ENCODE measurements at places on chromosomes 1 and 21. TPM values are rescaled to one million over a fixed set of nuclear protein-coding genes. Genes with fewer than 3 reads are reported as not detected.

DNA sequence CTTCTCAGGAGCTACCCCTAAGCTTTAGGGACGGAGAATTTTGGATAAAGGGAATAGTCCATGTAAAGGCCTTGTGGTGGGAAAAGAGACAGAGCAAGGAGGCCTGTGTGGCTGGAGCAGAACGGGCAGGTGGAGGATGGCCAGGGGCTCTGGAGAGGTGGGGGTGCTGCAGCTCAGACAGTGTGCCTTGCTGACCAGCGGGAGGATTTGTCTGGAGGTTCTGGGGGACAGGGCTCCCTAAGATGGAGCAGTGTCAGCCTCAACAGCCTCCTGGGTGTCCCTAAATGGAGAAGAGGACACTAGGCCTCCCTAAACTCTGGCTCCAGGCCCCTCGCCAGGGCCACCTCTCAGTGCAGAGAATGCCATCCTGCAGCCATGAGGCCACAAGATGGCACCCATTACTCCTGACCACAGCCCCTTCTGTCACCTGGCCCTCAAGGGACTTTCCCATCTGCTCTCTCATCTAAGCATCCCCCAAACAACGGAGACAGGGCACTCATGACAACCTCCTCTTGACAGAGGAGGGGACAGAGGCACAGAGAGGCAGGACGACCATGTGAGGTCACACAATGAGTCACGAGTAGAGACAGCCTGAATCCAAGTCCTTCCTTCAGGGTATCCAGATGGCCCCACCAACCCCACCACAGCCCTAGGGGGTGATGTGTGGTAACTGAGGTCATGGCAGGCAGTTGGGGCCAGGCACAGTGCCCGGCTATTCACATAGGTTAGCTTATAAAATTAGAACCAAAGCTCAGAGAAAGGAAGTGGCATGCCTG lies 94.7 kb downstream of the DMRTB1 start:
- DNase-seq, result no peak

DNA sequence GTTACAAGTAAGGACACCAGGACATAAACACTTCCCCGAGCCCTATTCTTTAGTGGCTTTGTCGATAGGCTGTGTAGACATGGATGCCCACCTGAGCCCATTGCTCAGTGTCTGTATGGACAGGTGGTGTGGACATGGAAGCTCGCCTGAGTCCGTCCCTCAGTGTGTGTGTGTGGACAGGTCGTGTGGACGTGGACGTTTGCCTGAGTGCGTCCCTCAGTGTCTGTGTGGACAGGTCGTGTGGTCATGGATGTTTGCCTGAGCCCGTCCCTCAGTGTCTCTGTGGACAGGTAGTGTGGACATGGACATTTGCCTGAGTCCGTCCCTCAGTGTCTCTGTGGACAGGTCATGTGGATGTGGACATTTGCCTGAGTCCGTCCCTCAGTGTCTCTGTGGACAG lies 38.7 kb upstream of the COL6A2 start:
- no peak for DNase-seq

DNA sequence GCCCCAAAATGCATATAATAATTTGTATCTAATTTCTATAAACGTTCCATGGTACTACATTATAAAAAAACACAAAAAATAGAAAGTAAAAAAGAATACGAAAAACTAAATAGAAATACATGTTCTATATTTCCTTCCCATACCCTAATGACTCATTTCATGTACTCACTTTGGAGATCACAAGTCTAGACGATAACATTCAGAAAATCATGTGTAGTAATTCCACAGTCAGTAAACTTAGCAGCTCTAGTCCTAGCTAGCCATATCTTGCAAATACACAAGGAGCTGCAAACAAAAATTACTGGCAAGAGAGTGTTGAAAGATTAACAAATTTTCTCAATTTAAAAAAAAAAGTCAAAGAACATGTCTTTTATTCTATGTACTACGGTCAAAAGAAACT lies 1.4 kb downstream of the GOLPH3L start:
- DNase-seq, result no peak

- DNase-seq, result no peak
Measured at GRCh38 chr1:215482079-215482478, 85.0 kb upstream of the KCTD3 start.

- no peak for DNase-seq
Measured at GRCh38 chr1:82321794-82322193, 521.1 kb downstream of the ADGRL2 start.

DNA sequence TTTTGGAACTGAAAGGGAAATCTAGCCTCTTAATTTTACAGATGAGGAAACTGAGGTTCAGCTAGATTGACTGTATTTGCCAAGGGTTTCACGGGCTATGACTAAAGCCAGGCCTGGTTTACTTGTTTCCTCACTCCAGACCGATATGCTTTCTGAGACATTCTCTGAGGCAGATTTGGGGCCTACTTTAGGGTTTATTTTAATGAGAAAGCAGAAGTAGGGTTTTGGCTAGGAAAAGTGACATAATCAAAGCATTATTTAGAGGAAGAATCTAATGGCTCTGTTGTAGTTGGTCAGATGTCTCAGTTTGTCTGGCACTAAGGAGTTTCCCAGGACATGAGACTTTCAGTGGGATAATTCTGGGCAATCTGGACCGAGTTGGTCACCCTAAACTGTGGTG lies 1.5 kb upstream of the RPTN start:
- no peak for DNase-seq

GRCh38 chr1:2403273-2403672 lies 9.1 kb downstream of the PEX10 start:
- DNase-seq, result no peak

DNA sequence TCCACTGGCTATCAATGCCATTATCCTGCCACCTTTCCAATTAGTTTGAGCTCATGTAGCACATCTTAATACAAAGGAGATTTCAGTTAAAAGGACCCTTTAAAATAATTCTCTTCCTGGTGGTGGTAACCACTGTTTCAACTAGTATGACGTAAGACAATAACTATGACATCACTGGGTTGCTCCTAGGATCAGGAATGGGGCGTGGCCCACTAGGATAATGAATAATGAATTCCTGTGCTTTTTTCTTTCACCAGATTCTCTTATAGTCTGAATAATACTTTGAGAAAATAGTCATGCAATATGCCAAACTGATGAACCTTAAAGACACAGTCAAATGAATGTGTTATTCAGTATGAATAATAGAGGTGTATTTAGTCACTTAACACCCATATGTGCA lies 10.6 kb upstream of the KIFAP3 start:
- DNase-seq, result no peak

DNA sequence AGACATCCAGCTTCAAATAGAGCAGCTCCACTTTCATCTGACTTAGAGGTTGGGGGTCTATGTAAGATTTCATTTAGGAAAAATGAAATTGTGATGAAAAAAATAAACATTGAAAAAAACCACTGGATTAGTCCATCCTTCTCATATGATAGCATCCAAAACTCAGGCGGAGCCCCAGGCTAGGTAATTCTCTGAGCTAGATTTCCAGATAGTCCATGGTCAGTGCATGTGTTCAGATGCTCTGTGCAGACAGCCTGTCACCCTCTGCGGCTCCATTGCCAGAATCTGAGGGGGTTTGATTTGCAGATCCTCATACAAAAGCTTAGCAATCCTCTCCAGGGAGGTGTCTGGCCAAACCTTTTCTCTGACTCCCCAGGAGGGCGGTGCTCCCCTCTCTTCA lies 49.2 kb downstream of the C8B start:
- DNase-seq, result no peak

- DNase-seq, result no peak
Measured at GRCh38 chr1:153791648-153792253, 16.5 kb downstream of the SLC27A3 start.

DNA sequence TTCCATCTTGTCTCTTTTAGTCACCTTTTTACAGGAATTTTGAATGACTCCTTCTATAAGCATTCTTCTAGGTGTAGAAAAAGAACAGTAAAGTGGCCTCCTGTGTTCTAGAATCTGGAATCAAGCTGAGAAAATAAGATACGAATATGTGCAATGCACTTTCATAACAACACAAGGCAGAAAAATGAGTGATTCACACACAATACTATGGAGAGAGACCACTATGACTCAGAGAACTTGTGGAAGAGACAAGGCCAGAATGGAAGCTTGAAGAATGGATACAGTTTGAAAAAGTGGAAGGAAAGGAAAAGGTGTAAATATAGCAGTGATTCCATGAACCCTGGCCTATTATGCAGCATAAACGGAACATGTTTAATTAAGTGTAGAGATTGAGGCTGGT lies 57.1 kb upstream of the SAMSN1 start:
- DNase-seq, result no peak

DNA sequence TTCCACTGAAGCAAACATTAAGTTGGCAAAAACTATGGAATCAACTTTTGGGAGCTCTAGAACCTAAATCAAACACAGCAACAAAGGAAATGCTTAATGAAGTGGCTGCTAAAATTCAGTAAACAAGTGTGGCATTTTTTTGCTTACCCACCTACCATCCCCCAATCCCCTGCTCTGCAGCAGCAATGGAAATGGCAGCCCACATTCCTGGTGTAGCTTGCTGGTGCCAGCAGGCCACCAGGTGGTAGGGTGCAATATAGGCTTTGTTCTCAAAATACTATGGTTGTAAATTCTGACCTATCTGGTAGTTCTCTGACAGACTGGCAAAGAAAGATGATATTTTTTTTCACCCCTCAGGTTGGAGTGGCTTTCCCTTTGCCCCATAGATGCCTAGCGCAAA lies 42.8 kb downstream of the SHCBP1L start:
- DNase-seq, result no peak

DNA sequence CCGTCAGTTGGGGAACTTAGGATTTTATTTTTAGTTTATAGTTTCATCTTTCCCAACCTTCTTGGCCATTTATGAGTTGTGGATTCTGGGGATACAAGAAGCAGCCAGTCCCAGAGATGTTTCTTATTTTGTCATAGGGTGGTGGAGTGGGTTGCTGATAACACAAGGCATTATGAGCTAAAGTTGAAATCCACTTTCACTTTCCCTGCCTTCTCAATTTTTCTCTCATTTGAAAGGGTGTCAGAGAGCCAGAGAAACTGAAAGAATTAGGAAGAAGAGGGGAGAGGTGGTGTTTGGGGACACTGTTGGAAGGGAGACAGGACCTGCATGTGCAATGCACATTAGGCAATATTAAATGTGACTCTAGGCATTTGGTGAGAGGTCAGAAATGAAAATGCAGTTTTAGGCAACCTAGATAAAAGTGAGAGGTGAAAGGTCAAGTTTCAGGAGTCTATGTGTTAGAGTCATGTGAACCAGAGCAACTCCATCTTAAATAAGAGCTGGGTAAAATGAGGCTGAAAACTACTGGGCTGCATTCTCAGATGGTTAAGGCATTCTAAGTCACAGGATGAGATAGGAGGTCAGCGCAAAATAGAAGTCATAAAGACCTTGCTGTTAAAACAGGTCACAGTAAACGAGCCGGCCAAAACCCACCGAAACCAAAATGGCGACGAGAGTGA lies 71.1 kb upstream of the F3 start:
- DNase-seq, result no peak

The SSX2IP gene
- 10.0 TPM for total RNA-seq

The CD5L gene
- 4.9 TPM for total RNA-seq

The RNF186 gene
- not detected for total RNA-seq

The CYP4B1 gene
- 20.4 TPM for total RNA-seq

The CACNA1E gene
- 4.7 TPM for total RNA-seq

The C1QA gene
- 105 TPM for total RNA-seq

The KRTAP11-1 gene
- total RNA-seq, result not detected

The DTL gene
- 0.43 TPM for total RNA-seq
